Spinal cord (tissue), 10 donors: ENCODE measurements at places on chromosomes 7 and 10.

DNA sequence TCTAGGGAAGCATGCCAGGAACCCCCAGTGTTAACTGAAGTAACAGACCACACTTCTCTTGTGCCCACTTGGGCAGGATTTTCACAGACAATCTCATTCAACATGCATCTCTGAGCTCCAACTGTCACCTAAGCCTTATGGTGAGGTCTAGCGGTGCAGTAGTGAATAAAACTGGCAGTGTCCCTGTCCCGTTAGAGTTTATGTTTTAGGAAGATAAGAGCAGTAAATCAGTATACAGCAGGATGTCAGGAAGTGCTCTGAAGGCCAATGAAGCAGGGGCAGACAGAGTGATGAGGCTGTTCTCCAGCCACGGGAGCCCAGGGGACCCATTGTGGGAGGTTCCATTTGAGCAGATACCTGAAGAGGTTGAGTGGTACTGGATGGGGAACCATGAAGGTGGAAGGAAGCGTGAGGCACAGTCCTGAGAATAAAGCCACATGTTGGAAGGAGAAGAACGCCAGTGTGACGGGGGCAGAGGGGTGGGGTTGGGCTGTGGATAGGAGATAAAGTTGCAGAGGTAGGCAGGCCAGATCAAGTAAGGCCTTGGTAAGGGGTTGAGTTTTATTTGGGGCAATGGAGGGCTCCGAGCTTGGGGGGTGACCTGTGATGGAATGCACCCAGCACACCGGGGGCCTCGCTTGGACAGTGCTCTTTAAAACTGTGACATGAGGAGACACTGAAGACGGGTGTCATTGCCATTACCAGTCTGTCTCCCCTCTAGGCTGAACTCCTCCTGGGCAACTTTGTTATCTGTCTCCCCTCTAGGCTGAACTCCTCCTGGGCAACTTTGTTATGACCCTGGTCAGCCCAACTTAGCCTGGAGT, 6.6 kb downstream of the GDF10 start:
- no peak for DNase-seq

GRCh38 chr7:28348636-28349035, 63.7 kb upstream of the CREB5 start:
- DNase-seq: no peak

DNA sequence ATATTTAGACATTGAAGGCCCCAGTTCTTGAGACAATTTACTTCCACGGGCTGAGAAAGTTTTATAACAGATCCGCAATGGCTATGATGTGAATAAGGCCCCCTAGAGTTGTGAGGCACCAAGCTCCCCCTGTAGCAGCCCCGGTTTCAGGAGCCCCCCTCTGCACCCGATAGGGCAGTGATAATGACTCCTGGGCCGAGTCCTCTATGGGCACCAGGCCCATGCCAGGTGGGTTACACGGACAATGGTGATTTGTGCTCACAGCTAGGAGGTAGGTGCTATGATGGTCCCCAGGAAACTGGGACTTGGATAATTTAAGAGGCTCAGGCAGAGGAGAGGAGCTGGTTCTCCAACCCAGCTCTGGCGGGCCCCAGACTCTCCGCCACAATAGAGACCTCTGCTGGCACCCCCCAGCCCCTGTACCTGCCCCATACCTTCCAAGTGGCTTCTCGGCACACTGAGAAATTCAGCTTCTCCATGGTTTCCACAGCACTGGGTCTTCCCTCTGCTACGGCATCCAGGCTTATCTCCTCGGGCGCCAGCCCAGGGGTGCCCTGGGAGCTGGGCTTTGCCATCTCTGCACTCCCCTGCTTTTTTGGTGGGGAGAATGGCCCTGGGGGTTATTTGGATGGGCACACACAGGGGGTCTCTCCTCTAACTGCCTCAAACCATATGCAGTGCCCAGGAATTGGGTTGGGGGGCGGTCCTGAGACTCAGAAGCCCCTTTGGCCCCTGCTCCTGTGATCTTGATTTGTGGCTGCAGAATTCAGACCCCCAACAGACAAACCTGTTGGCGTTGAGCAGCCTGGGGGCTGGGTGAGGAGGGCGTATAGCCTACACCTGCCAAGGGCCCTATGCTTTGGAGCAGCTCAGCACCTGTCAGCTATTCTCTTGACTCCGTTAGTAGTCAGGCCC, 12.2 kb upstream of the KCP start:
- DNase-seq: no peak

DNA sequence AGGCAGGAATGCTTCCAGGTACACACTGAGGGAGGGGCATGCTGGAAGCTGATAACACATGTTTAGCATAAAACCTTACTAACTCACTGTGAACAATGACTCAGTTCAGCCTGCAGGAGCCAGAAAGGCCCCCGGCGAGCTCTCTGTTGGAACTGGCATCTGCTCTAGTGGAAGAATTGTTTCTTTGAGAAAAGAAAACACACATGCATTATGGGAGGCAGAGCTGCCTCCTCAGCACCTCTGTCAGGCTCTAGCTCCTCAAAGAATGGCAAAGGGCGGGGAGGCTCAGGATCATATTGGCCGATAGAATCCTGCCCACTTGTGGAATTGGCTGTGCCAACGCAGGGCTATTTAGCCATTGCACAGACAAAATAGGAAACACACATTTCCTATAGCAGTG, 338.3 kb downstream of the CXCL12 start:
- no peak for DNase-seq

GRCh38 chr10:115295213-115295805, 202.1 kb downstream of the ATRNL1 start:
- DNase-seq: no peak

DNA sequence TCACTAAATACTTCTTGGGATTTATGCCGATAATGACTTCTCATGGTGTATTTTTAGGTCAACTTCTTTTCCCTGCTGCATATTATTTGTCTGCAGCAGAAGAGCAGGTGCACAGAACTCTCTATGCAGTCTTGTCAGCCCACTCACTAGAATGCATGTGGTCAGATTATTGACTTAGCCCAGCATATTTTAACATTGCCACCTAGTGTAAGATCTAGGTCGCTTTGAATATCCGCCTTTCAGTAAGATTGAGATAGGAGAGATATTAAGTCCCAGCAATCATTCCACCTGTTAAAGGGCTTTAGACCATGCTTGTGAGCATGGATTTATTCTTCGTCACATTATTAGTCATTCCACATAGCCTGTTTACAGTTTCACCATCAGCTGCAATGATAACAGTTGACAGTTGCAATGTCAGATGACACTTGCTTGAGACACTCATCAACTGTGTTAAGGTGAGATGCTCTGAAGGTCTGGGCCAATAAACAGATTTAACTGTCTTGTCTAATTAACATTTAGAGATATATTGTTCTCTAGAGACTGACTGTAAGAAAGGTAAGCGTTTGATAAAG, 491.7 kb downstream of the ARL4A start:
- DNase-seq: peak; percentile 66

- DNase-seq: no peak
Measured at GRCh38 chr7:32415936-32416335, 74.2 kb downstream of the LSM5 start.

- no peak for DNase-seq
Measured at GRCh38 chr7:44050121-44050914, 5.8 kb downstream of the DBNL start.

DNA sequence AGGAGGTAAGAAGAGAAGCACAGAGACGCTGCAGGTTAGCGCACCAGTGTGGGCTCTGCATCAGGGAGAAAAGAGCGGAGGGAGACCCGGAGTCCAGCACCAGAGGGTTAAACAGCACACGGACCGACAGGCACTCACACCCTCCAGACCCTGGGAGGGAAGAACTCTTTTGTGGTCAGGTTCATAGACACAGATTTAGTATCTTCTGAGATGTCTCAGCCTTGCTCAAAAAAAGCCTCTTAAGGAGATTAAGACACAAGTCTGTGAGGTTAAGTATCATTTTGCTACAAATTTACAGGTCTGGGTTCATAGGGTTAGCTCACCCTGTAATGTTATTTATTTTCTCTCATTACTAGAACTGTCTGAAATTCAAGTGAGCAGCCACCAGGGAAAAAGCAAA, 16.8 kb upstream of the NDST2 start:
- DNase-seq: no peak

GRCh38 chr7:151014950-151015349, 9.3 kb downstream of the ATG9B start:
- DNase-seq: no peak

DNA sequence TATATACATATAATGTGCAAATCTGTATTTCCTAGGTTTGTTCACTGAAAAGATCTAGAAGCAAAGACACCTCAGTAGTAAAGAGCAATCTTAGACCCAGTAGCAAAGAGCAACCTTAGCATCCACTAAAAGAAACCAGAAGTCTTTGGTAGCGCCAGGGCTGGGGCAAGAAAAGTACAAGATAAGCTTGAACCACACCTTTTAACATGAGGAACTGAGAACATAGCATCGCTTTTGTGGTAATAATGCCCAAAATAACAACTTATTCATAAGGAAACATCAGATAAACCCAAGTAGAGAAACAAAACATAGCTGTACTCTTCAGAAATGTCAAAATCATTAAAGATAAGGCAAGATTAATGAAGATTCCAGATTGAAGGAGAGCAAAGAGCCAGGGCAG, 173.4 kb downstream of the IMMP2L start:
- no peak for DNase-seq

GRCh38 chr10:21617267-21617666, 83.2 kb downstream of the MLLT10 start:
- no peak for DNase-seq

GRCh38 chr7:131653418-131654248, 97.2 kb upstream of the PODXL start:
- no peak for DNase-seq

DNA sequence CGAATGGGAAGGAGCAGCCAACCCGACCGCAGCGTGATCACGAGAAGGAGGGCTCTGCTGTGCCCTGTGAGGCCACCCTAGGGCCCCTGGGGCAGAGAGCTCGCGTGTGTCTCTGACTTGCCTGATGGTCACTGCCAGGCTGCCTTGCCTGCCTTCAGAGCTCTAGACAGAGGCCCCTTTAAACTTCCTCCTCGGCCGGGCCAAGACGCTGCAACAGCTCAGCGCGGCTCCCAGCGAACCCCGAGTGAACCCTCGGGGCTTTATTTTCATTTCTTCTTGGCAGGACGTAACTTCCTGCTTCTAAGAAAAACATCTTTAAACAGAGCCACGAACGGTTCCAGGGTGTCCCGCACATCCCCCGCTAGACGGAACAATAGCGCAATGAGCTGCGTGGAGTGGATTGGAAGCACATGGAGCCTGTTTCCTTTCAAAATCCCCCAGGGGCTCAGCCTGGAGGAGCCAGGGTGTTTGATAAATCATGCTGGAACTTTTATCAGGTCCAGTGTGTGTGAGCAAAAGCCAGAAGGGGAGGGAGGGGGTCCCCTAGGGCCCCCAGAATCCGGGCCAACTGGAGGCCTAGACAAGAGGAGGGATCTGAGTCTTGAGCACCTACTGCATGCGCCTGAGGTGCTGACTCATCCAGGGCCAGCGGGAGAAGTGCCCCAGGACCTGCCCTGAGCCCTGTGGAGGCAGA, 134.1 kb upstream of the GDF10 start:
- DNase-seq: peak; percentile 29

- DNase-seq: no peak
Measured at GRCh38 chr7:91847876-91848588, 32.5 kb downstream of the MTERF1 start.

GRCh38 chr10:110269374-110270318, 35.1 kb downstream of the SMNDC1 start:
- DNase-seq: peak; percentile 62

- no peak for DNase-seq
Measured at GRCh38 chr10:60433684-60434083, 44.0 kb upstream of the ANK3 start.

- peak; percentile 97 for DNase-seq
Measured at GRCh38 chr10:102225646-102226541, at the start of gene ELOVL3. Gene ELOVL3 (plus strand): TSS chr10:102226299. CDS start chr10:102226549, 250 bp downstream.

DNA sequence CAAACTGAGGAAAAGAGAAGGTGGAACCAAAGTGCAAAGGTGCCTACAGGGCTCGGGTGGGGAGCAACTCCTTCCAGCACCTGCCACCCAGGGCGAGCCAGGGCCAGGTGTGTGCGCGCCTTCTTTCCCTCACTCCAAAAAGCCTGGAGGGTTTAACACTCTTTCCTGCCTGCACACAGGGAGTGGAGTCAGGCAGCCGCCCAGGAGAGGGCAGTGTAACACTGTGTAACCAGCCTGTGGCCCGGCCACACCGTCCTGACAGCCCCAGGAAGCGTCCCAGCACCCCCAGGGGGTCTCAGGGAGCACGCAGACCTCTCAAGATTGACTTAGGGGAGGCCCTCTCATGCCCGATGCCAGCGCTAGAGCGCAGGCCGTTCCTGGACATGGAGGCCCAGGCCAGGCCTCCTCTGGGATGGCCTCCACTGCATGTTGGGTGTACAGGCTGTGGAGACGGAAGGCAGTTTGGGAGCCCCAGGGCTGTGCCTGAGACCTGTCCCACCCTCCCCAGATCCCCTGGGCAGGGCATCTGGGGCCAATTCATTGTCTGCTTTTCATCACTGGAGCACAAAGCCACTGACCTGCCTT, 13.4 kb downstream of the BRI3 start:
- peak; percentile 78 for DNase-seq

- DNase-seq: no peak
Measured at GRCh38 chr10:122445469-122445868, 9.0 kb upstream of the ARMS2 start.

- DNase-seq: no peak
Measured at GRCh38 chr10:115953281-115953680, 319.7 kb downstream of the GFRA1 start.

- no peak for DNase-seq
Measured at GRCh38 chr7:14071045-14071444, 81.6 kb upstream of the ETV1 start.

GRCh38 chr7:126079581-126079980, 1150.0 kb upstream of the POT1 start:
- no peak for DNase-seq

DNA sequence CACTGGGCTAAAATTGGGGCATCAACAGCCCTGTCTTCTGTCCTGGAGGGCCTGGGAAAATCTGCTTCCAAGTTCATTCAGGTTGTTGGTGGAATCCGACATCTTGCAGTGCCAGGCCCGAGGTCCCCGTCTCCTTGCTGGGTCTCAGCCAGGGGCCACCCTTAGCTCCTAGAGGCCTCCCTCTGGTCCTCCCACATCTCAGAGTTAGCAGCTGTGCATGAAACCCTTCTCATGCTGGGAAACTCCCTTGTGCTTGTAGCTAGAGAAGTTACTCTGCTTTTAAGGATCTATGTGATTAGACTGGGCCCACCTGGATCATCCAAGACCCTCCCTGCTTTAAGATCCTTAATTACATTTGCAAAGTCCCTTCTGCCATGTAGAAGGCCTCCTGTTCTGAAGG, 15.3 kb downstream of the HIP1 start:
- DNase-seq: no peak

DNA sequence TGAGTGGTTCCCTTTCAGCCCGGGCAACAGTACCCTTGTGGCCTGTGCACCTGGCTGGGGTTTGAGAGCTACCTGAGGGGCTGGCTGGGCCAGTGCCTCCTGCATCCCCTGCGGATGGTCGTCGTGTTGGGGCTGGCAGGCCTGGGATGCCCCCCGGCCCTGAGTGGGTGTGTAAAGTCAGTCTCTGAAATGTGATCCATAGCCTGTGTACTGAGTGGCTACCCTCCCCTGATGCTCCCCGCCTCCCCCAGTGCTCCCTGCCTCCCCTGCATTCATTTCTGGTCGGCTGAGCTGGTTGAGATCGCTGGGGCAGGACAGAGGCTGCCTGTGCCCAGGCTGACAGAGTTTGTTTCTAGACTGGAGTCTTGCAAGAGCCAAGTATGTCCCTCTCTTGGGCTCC, 9.3 kb downstream of the ZNF316 start:
- no peak for DNase-seq

- DNase-seq: no peak
Measured at GRCh38 chr7:142795339-142795863, 24.6 kb downstream of the PRSS2 start.

GRCh38 chr10:24645784-24646183, 77.9 kb downstream of the ARHGAP21 start:
- no peak for DNase-seq

- no peak for DNase-seq
Measured at GRCh38 chr10:114626841-114627240, 31.2 kb downstream of the ABLIM1 start.
